ENCODE measurements at places on chromosomes 7 and 10.

DNA sequence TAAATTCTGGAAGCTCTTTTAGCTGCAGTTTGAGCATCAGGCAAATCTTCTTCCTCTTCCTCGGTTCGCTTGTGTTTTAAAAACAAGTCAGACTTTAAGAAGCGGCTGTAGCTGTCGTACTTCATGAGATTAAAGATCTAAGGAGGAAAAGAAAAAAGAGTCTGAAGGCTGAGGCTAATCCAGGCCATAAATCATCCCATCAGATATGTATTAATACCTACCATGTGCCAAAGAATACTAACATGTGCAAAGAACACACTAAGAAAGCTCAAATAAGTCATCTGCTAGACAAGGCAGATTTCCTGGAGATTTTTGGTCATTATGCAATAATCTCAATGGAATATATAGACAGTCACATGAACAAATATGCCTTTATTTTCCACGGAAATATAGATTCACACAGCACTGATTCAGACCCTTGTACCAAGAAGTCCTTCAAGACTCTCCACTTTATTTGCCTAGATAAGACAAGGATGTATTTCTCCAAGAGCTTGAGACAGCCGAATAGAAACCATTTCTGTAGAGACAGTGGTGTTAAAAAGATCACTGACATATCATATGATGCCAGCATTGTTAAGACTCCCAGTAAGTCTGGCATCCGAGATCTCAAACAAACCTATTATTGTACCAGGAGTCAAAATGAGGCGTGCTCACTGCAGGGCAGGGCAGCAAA, 42.3 kb downstream of the RGS10 start:
- no peak for DNase-seq

DNA sequence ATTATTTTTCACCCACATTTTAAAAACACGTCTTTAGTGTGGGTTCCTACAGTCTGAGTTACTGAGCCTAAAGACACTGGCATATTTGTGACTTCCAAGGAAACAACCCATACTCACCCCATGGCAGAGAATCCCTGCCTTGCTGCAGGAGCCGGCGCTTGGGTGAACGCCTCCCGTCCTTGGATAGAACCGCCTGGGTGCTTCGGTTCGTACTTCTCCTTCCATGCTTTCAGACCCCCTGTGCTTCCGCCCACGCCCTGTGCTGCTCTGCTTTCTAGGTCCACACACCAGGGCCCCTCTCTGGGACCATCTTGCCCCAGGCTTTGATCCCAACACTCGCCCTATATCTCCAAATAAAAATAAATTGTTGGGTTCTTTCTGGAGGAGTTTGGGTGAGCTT, 125.8 kb downstream of the PTPRN2 start:
- DNase-seq = no peak

DNA sequence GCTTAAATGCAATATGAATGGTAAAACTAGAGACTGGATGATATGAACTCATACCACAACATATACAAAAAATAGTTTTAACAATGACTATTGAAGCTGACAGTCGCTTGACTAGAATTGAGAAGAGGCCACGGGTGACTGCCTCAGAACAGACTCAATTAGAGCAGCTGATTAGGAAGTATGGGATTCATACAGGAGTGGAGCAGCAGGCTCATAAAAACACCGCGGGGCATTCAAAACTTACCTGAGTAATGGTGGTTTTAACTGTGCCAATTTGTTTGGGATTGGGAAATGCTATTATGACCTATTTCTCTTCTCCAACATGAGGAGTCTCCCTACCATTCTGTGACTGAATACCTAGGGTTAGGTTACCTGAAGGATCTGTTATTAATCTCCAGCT, 2.1 kb downstream of the CADPS2 start:
- DNase-seq = no peak

DNA sequence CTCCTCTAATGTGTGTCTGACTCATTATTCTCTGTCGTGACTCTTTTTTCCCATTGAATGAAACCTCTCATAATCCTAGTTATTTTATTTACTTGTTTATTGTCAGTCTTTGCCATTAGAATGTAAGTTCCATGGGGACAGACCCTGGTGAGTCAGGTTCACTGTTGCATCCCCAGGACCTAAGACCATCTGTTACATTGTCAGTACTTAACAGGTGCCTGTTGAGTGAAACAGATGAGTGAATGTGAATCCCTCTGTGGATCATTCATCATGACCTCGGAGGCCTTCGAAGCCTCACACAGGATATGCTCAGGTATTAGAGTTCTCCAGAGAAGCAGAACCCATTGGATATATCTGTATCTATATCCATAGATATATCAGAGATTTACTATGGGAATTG, 120.1 kb downstream of the PFKFB3 start:
- no peak for DNase-seq

DNA sequence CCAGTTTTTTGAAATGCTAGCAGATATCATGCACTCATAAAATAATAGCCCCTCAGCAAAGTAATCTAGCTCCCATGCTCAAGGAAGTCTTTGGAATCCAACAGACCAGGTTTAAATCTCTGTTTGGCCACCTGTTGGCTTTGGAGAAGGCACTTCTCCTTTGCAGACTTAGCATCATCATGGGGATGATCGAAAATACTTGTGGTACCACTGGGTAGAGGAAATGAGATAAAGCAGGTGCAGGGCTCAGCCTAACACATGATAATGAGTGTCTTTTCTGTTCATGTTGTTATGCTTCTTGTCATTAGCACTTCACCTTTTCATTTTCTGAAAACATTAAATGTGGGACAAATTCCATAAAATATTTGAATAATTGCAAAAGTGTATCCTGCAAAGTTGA, 67.4 kb downstream of the LRRC18 start:
- no peak for DNase-seq

GRCh38 chr10:614139-614711, 75.2 kb downstream of the DIP2C start:
- DNase-seq = no peak

Data from HCEC 1CT (cell line).